ENCODE measurements at places on chromosomes 3 and 15.

DNA sequence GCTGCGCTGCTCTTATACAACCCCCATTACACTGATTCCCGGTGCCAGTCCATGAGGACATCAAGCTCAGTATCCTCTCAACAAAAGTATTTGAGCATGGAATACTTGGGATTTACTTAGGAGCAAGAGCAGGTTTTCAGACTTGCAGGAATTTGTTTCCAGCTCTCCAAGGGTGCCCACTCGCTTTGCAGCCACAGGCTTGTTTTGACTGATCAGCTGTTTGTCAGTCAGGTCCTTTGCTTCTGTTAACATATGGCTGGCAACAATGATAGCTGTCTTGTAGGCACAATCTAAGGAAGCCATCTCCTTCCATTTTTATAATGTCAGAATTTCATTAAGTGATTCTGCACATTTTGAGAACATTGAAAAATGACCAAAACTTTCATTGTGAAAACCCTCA lies 38.2 kb upstream of the MCF2L2 start:
- DNase-seq = no peak

DNA sequence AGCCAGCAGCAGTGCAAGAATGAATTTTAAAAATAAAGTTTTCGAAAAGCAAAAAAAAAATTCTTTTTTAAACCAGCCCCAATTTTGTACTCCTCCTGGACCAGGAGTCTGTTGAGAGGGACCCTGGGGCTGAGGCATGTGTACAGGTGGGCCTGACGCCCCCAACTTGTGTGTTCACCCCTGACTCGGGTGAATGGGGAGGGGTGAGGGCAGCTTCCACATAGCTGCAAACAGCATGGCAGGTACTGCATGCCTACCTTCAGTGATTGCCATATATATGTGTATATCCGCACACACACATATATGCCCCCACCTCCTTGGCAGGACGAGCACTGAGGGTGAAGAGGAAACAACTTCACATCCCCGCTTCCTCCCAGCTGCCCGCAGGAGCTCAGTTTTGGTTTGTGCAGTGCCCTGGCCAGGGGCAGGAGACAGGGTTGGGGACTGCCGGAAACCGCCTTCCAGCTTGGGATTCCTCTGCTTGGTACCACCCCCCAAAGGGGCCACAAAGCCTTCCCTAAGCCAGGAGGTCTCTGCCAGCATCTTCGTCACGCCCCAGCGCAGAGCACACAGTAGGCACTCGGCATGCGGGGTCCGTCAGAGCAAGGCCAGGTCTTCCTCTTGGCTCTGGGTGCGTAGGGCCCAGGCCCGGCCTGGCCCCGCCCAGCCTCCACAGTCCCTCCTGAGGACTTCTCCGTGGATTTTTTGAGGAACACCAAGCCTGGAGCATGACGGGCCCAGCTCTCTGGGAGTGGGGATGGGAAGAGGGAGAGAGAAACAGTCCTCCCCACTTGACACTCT lies 61.8 kb upstream of the RPL32 start:
- no peak for DNase-seq

- DNase-seq = no peak
These were observed 71.3 kb downstream of the SMAD6 start for GRCh38 chr15:66773129-66773873.

DNA sequence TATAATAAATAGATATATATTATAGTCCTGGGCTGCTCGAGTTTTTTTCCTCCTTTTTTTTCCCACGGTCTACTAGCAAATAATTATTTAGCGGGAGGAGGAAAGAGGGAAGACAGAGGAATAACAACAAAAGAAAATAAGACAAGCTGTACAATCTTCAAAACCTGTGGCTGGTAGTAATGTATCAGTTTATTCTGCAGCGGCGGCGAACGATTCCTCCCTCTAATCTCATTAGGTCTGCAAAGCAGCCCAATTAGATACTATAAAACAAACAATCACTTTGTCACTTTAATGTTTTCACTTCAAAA lies 390 bp upstream of the TLE3 start:
- no peak for DNase-seq

- DNase-seq = no peak
These were observed 2.1 kb downstream of the MAGEL2 start for GRCh38 chr15:23645371-23646164.

- DNase-seq = no peak
These were observed at the start of gene AGTR1 for GRCh38 chr3:148697306-148698189. AGTR1 (plus strand) TSS chr3:148697903; CDS start chr3:148741036, 43,133 bp downstream.

GRCh38 chr3:7707187-7707586 lies 794.4 kb upstream of the LMCD1 start:
- DNase-seq = no peak

GRCh38 chr3:119751423-119751822 lies 30.5 kb upstream of the NR1I2 start:
- no peak for DNase-seq

DNA sequence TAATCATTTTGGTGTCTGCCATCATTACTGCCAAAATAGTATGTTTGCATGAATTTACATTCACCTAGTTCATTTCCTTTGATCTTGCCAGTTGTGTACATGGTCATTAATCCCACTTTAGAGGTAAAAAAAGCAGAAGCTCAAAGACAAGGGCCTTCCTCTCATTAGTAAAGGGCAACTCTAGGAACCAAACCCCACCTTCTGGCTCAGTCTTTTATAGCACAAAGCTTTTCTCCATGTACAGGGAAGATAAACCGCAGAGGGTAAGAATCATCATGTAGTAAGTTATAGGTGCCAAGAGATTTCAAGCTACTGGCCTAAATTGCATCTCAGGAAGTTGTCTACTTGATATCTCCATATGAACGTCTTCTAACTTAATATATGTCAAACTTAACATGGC lies 19.3 kb upstream of the SPG21 start:
- no peak for DNase-seq

DNA sequence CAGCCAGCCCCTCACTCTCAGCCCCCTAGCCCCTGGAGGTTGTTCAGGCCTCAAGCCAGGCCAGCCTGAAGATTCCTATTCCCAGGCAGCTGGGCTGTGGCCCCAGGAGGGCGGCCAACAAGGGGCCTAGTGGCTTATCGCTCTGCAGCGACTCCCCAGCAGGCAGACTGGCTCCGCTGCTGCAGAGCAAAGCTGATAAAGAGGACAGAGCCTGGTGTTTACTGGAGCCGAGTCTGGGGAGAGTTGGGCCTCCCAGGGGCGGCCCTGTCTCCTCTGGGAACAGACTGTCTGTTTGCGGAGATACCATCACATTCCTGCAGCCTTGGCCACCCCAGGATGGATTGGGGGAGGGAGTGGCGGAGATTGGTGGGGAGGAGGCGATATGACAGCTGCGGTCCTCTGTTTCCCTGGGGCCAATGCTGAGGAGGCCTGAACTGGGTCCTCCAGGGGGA lies 22.4 kb upstream of the SMAD6 start:
- no peak for DNase-seq

GRCh38 chr15:101207867-101208288 lies 44.0 kb downstream of the CHSY1 start:
- no peak for DNase-seq

DNA sequence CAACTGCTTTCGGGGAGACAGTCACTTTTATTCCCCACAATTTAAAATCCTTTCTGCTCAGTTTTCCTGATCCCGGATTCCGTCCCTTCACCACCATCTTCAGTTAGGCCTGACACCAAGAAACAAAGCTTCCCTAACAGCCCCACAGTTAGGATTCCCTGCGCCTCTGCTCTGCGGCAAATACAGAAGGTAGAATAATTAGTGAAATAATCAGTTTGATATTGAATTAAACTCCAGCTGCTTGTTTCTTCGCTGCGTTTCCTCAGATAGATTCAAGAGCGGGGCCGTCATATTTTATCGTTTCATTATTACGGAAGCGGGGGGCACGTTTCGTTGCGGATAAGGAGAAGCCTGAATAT lies 1.3 kb upstream of the EOMES start:
- DNase-seq = no peak

DNA sequence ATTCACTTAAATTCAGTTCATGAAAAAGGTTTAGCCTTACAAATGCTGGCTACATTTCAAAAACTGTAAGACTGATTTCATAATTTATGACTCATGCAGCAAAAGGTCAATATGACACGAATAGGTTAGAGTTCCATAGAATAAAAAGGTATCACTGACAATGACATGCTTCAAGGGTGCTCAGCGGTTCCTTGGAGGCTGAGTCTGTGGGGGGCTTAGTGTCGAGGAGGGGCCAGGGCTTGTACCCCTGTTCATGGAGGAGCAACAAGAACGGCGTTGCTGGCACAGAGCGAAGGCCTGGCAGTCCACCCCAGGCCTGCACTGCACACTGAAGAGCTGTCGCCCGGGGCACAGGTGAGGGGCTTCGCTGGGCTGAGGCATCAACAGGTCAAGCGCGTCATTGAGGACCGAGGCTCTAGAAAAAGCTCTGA lies 174.2 kb downstream of the NR1D2 start:
- no peak for DNase-seq

GRCh38 chr15:81532001-81532400 lies 158.0 kb upstream of the TMC3 start:
- DNase-seq = no peak

- peak; percentile 29 for DNase-seq
These were observed 1033.7 kb downstream of the ROBO1 start for GRCh38 chr3:78734048-78734637.

DNA sequence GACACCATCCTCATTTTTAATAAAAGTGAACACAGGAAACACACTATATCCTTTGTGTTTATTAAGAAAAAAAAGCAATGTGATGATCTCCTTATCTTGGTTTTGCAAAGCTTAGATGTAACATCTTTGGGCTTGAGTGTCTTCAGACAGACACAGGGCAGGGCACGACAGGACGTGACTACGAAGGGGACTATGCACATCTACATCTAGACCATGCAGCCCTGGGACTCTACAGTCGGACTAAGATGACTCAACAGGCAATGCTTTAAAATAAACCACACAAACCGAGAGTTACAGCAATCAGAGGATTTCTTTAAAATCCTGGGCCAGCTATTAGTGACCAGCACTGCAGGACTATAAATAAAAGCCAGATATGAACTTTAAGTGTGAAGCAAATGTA lies 22.8 kb upstream of the TM2D3 start:
- peak; percentile 83 for DNase-seq

DNA sequence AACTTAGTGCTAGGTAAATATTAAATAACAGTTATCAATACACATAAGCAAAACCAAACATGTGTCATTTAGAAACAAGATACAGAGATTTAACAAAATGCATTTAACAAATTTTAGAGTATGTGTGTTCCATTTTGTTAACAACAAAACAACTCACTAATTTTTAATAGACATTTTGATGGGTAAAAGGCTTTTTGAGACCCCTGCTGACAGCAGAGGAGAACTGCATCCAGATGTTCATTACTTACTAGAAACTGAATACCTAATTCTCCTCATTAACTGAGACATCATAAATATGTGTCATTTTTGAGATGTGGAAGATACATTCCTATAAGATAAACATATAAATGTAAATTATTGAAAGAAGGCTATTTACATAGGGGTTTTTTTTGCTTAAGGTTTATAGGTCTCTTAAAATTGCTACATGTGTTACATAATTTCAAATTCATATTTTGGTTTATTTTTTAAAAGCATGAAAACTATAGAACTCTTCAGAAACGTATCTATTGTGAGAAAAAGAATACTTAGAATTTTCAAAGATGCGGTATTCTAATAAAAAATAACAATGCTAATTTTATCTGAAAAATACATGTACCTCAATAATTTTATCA lies 1009.8 kb downstream of the TUSC7 start:
- DNase-seq = no peak

- no peak for DNase-seq
These were observed 5.5 kb upstream of the ZNF662 start for GRCh38 chr3:42900226-42901072.

DNA sequence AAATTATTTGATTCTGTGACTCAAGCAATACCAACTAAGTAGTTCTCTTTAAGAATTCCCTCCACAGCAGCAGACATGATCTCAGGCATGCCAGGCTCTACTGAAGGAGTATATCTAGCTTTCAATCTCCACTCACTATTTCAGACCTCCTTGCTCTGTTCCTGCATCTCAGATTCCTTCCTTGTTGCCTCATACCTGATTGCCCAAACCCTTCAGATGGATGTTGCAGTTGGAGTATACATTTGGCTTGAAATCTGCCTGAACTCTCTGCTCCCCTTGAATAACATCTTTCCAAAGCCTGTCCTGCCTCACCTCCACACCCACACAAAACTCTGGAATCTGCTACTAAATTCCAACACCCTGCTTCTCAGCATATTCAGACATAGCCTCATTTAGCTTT lies 19.8 kb upstream of the TM4SF4 start:
- DNase-seq = peak; percentile 83

GRCh38 chr3:78908236-78908635 lies 859.6 kb downstream of the ROBO1 start:
- no peak for DNase-seq

DNA sequence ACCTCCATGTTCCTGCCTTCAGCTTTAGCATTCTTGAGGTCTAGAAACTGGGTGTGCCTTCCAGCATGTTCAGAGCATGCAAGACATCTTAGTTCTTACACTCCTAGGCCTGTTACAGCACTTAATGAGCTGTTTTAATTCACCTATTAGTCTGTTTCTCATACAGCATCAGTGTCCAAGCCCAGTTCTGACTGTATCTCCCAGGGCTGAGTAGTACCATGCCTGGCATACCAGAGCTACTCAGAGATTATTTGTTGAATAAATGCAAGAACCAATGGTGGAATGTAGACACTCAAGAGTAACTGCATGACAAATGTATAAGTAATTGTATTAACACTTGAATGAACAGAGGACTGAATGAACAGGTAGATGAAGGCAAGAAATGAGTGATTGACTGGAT lies 61.8 kb upstream of the SCN5A start:
- DNase-seq = no peak

DNA sequence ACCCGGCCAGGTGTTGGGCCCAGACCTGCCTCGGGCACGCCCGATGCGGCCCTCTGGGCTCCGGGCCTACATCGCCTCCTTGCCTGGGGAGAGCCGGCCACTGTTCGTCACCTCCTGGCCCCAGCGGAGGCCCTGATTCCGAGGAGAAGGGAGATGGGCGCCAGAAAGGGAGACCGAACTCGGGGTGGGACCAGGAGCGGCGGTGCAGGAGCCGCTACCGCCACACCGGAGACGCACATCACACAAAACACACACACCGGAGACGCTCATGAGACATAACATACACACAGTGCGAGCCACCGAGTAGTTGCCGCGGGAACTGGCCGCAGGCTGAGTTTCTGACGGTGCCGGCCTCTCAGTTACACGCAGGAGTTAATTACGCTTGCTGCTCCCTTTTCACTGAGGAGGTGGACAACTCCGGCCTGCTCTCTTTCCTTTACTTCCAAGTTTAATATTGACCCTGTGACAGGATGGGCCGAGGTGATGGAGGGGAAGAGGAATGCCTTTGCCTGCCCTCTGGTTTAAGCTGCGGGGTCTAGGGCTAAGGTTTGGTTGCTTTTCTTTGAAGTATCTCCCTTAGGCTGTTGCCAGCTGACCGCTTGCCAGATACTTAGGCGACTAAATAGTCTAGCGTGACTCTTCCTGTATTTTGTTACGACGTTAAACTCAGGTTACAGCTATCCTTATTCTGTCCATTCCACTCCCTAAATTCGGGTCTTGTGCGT lies 570 bp downstream of the PCNP start:
- DNase-seq = no peak

- DNase-seq = no peak
These were observed 162.0 kb downstream of the IMPG2 start for GRCh38 chr3:101158374-101158773.

Measured in AG04449 (cell line).